Mesothelial cell of epicardium (in vitro differentiated cells): ENCODE measurements at places on chromosomes 2 and 18. TPM values are rescaled to one million over a fixed set of nuclear protein-coding genes. Genes with fewer than 3 reads are reported as not detected.

The TNFRSF11A gene
- total RNA-seq: 0.38 to 0.89 TPM (median 0.83 TPM) in 3 replicates

The ZAP70 gene
- total RNA-seq: 1.9 to 3.1 TPM (median 2.3 TPM) in 3 replicates

The DSEL gene
- total RNA-seq: 6.3 to 6.5 TPM (median 6.4 TPM) in 3 replicates

The GAREM1 gene
- total RNA-seq: 9.1 to 10.2 TPM (median 9.5 TPM) in 3 replicates

The PAX3 gene
- 0.25 to 0.41 TPM in 2 of 3 replicates, not detected in the other for total RNA-seq

The CROCC2 gene
- 0.16 to 0.32 TPM (median 0.16 TPM) in 3 replicates for total RNA-seq
